ENCODE measurements at places on chromosomes 6 and 20.

- DNase-seq: no peak
These were observed 4.6 kb downstream of the HLA-DPB1 start for GRCh38 chr6:33080127-33081089.

- DNase-seq: no peak
These were observed 115.5 kb downstream of the DOK5 start for GRCh38 chr20:54590856-54591255.

- DNase-seq: no peak
These were observed 177.8 kb upstream of the ARID1B start for GRCh38 chr6:156599366-156599765.

GRCh38 chr6:85135376-85136094 is 314.3 kb upstream of the NT5E start:
- DNase-seq: no peak

GRCh38 chr20:34083137-34083536 is 28.9 kb downstream of the EIF2S2 start:
- DNase-seq: no peak

- DNase-seq: no peak
These were observed 31.7 kb upstream of the CST1 start for GRCh38 chr20:23782366-23782983.

- DNase-seq: peak; percentile 38
These were observed 29.2 kb upstream of the EXOC2 start for GRCh38 chr6:722077-722524.

DNA sequence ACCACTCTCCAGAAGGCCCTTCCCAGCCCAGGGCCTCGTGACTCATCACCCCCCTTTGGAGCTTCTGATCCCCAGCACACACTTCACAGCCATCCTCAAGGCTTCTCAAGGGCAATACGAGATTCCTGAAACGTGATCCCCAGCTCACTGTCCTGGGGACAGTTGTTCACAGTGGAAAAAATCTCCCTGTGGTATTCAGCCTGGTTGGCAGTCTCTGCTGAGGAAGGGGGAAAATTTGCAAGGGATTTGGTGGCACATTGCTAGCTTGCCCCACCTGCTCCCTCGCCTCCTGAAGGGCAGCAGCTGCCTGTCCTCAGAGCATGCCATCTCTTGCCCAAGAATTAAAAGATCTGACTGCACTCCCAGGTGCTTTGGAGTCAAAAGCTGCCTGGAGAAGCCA is 20.7 kb upstream of the PKHD1 start:
- no peak for DNase-seq
